NCI-H1417 (cell line): ENCODE measurements at places on chromosomes 5 and 9.

- DNase-seq: no peak
These were observed 106.1 kb downstream of the PCSK1 start for GRCh38 chr5:96326902-96327301.

DNA sequence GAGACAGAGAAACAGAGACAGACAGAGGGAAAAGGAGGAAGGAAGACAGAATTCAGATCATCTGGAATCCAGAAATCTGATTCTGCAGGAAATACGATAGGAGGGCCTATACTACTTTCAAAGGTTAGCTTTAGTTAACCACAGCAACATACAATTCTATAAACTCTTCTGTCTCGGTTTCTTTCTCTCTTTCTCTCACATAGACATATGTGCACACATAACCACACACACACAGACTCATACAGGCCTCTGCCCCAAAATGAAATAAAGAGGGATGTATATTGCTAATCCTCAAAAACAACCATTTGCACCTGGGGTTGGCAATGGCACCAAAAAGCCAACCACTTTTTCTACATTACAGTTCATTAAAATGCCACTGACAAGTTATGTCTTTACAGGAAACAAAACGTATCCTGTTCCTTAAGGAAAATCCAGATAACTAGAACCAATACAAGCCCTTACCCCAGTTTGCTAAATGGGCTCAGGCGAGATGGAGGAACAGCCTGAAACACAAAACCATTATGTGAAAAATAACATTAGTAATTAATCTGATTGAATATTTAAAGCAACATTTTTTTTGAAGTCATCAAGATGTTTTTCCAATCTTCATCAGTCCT is 372.3 kb upstream of the CCNH start:
- no peak for DNase-seq

GRCh38 chr9:110605565-110605964 is 26.0 kb upstream of the SVEP1 start:
- DNase-seq: no peak

GRCh38 chr9:83449166-83449565 is 89.0 kb downstream of the FRMD3 start:
- DNase-seq: no peak

DNA sequence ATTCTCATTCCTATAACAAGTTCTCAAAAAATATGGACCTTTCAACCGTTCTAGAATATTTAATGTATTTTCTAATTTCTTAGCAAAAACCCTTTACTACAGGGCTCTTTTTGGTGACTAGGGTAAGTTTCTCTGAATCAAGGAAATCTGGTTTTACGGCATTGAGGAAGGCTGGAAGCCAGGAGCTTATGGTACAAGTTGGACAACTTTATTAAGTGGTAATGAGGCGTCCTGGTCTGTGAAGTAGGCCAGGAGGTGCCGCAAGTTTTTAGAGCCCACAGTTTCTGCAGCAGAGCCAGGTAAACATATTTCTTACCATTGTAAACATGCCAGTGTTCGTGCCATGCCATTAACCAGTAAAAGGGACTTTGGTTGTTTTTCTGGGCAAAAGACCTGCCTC is 14.6 kb upstream of the C1QTNF3 start:
- no peak for DNase-seq

- no peak for DNase-seq
These were observed 889.3 kb downstream of the MAT2B start for GRCh38 chr5:164394686-164395194.

- DNase-seq: no peak
These were observed 82.2 kb downstream of the PRELID2 start for GRCh38 chr5:145752947-145753346.

DNA sequence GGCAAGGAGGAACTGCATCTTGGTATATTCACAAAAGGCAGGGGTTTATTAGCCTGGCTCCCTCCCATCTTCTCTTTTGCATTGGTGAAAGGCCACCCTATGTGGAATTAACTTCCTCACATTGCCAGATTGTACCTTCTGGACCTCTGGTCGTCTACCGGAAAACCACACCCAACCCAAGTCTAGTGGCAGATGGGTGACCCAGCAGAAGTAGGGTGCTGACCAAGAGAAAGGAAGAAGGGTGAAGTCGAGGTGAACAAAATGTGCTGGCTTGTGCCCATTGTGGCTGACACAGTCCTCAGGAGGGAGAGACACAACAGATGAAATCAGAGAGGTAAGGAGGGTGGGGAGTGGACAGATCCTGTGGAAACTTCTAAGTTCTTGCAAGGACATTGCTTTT is 39.8 kb upstream of the DAP start:
- DNase-seq: no peak

- no peak for DNase-seq
These were observed 12.5 kb upstream of the ARSI start for GRCh38 chr5:150315245-150315644.

- peak; percentile 72 for DNase-seq
These were observed 178.8 kb downstream of the SPOCK1 start for GRCh38 chr5:137320056-137321045.

DNA sequence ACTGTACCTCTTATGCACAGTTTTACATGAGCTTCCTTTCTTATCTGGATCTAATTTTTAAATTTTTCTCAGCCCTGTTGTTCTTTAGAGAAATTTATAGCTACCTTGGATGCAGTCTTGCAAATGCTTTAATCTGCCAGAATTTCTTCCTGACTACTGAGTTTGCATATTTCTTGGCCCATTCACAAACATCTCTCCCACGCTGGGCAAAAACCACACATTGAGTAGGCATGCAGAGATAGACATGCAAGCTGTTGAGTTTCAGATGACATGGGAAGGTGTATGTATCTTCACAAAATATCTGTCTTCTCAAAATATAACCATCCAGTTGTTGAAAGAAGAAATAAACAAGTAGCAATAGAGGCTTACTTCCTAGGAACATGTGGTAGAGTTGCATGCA is 101.2 kb downstream of the PARP8 start:
- DNase-seq: no peak

GRCh38 chr9:2178034-2178734 is 163.0 kb downstream of the SMARCA2 start:
- no peak for DNase-seq

DNA sequence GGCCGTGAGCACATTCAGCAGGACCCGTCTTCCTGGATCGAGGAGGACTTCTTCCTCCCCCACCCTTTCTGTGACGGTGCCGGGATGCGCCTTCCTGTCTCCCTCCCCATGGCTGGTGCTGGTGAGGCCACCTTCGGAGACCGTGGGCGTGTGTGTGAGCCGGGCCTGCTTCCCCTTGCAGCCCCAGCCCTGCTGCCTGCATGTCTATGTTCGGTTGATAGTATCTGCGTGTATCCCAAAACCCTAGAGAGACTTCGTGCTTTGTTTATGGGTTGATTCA is 12.8 kb downstream of the CEP72 start:
- DNase-seq: no peak

DNA sequence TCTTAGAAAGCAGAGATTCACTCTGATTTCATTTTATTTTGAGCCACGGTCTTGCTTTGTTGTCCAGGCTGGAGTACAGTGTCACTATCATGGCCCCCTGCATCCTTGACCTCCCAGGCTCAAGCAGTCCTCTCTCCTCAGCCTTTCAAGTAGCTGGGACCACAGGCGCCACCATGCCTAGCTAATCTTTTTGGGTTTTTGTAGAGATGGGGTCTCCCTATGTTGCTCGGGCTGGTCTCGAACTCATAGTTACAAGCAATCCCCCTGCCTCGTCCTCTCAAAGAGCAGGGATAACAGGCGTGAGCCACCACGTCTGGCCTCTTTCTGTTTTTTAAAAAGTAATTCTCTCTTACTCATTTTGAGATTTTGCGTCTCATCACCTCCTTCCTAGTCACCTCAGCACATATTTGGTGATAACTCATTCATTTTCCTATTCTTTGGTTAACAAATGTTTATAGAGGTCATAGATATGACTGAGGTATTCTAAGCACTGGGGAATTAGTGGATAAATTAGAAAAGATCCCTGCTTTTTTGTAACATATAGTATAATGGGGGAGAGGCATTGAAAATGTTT is 10.8 kb upstream of the DCP2 start:
- DNase-seq: no peak

- DNase-seq: no peak
These were observed 24.0 kb upstream of the ASPN start for GRCh38 chr9:92506184-92506857.

DNA sequence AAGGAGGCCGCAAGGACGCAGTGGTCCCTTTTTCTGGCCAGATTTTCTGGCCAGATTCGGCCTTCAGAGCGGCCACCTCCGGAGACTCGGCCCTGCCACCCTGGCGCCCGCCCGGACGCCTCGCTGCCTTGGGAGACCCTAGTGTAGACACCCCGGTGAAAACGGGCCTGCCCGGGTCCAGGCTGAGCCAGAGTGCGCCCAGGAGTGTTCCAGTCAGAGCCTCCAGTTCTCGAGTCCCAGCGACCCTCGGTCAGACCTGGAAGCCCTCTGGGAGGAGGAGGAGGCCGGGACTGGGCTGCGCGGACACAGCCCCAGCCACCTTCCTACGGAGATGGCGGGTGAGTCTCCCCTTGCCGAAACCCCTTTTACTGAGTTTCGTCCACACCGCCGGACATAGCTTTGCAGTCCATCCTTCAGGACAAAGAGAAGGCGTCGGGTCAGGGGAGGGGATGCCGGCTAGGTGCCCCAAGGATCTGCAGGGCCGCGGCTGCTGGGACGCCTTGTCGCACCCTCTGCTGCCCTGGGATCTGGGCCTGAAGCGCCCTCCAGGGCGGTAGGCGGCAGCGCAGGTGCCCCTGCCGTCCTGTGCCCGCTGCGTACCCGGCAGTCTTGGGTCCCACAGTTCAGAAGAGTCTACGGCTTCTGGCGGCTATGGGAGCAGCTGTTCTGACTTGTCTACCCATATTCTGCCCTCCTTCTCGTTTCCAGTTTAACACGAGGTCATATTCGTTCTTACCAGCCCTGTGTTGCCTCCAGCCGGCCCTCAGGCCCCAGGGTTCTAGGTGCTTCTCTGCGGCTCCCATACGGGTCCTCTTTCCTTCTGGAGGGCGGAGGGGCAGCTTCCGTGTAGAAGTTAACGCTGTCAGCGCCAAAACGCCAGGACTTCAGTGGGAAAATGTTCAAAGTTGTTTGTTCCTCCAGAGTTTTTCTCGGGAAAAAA is 1771.7 kb upstream of the CDH9 start:
- DNase-seq: no peak

GRCh38 chr5:173315495-173316338 is 12.5 kb downstream of the STC2 start:
- peak; percentile 65 for DNase-seq
